KBM-7 (cell line): ENCODE measurements at places on chromosomes 3 and 15.

GRCh38 chr15:31235311-31236183, 91.1 kb upstream of the KLF13 start:
- no peak for DNase-seq

GRCh38 chr15:56942118-56942517, 23.7 kb downstream of the TCF12 start:
- no peak for DNase-seq

DNA sequence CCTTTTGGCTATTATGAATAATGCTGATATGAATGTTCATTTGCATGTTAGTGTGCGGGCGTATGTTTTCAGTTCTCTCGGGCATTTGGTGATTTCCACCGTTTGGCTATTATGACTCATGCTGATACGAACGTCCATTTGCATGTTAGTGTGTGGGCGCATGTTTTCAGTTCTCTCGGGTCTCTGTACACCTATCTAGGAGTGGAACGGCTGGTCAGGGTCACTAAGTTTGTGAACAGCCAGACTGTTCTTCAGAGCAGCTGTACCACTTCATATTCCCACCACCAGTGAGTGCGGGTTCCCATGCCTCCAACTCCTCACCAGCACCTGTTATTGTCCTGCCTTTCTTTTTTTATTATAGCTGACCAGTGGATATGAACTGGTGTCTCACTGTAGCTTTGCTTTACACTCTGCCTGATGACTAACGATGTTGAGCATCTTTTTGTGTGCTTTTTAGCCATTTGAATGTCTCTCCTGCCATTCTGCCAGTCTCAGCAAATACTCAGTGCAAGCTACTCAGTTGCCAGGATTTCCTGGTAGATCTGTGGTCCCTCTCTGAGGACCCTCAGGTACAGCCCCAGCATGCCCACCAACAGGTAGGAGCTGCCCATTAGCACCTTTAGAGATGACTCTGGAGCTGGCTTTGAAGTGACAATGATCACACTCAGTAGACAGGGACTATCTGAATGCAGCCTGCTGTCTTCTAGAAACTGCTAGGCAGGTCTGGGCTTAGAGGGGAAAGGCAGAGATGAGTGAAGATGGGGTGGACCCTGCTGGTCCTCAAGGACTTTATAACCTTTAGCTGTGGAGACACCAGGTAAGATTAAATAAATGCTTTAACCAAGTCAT, 141.1 kb downstream of the XXYLT1 start:
- no peak for DNase-seq

DNA sequence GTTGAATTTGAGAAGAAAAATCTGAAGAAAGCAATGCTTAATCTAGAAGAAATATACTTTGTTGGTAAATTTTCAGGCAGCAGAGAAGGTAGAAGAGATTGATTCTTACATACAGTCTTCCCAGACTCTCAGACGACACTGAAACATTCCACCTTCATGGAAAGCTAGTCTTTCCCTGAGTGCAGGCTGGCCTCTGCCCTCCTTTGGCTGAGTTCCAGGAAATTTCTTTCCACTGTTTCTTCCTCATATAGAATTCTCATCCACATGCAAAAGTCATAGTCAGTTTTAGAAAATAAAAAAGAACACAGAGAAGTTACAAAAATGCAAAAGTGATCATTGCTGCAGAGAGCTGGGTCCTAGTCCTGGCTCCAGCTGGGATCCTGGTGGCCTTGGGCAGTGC, 142.5 kb upstream of the PRR23C start:
- no peak for DNase-seq

DNA sequence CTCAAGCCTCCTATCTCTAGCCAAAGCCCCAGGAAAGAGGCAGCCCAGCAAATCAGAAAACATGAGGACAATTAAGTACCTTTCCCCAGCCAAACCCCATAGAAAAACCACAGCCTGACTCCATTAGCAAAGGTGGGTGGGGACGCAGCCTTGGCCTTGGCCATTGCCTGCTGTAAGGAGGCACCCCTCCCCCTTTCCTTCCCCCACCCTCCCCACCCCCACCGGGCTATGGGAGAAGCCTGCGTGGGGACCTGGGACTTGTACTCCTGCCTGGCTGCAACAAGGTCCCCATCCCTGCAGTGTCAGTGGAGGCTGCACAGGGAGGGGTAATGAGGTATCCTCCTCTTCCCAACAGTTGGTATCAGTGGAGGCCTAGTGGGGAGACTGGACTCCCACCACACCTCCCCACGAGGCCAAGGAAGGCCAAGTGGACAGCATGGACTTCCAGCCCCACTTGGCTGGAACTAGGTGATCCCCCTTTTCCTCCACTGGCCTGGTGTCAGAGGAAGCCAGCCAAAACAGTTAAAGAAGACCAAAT, 20.5 kb downstream of the PRR23E start:
- DNase-seq: no peak

GRCh38 chr3:149701977-149702350, 44.1 kb upstream of the WWTR1 start:
- DNase-seq: no peak

DNA sequence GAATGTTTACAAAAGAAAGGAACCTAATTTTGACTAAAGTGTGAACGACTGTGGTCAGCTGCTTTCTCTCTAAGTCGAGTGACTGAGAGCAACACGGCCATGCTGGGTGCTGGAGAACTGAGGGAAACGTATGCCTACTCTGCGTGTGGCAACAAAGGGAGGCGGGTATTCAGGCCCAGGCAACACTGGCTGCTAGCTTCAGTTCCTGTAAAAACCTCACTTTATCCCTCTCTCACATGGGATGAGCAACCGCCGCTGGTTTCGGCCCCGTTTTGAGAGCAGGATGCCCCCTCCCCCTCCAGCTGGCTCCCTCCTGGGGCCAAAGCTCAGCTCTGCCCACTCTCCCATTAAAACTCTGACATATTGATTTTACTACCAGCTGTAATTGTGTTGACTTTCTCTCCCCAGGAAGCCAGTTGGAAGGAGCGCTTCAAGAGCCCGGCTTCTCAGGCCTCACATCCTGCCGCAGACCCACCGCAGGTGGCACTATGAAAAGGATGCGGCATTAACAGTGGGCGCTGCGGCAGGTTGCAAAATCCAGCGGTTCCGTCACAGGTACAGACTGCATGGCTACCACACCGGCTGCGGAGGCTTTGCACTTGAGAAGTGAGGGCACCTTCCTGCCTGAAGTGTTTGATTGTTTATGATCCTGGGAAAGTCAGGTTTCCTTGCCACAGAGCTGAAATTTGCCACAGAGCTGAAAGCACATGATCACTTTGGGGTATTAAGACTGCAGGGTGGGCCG, 12.7 kb downstream of the PLXND1 start:
- DNase-seq: peak; percentile 91

- DNase-seq: no peak
Measured at GRCh38 chr3:182818296-182818978, 25.1 kb downstream of the ATP11B start.

DNA sequence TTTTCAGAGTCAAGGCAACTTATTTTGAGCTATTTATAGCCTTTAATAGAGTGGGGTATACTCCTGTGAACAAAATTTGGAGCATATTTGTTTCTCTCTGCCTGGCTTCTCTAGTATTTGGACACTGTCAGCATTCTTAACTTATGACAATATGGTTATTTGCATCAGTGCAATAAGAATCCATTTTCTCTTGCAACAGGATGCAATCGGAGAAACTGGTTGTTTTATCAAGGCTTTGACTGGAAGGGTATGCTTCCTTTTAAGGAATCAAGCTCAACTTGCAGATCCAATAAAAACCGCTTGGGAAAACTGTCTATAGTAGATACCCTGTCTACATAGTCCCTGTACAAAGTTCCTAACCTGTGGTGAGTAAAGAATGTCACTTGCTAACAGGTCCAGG, 106.7 kb downstream of the DPH6 start:
- no peak for DNase-seq

DNA sequence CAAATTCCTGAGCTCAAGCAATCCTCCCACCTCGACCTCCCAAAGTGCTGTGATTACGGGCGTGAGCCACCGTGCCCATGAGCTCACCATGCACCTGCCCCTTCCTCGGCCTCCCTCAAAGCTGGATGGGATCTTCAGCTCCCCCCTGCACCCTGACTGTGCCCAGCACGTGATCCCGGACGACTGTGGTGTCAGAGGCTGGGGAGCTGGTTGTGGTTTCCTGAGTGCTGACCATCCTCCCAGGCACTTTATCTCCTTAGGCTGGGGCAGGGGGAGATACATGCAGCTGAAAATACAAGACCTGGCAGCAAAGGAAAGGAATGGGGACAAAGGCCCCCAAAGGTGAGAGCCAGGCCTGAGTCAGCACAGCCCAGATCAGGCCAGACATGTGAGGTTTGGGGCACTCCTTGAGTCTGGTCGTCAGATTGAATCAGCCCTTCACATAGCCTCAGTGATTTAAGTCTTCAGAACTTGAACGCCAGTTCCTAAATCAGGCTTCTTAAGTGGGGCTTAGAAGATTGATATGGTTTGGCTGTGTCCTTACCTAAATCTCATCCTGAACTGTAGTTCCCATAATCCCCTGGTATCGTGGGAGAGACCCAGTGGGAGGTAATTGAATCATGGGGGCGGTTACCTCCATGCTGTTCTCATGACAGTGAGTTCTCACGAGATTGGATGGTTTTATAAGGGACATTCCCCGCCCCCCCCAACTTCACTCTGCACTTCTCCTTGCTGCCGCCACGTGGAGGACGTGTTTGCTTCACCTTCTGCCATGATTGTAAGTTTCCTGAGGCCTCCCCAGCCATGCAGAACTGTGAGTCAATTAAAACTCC, 35.8 kb downstream of the PRKCD start:
- DNase-seq: peak; percentile 95

DNA sequence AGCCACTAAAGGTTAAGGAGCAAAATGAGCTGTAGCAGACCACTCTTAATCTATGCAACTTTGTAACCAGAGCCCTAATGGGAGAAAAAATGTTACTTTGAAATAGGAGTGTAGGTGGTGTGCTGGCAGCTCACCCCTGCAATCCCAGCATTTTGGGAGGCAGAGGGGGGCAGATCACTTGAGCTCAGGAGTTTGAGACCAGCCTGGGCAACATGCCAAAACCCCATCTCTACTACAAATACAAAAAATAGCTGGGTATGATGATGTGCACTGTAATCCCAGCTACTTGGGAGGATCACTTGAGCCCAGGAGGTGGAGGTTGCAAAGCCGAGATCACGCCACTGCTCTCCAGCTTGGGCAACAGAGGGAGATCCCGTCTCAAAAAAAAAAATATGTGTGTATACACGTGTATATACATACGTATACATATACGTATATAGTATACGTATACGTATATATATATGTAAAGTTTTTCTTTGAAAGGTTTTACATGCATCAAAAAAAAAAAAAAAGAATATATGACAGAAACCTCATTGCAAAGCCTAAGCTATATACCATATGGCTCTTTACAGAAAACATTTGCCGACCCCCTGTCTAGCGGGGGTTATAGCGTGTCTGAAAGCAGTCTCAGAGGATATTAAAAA, 15.7 kb downstream of the CAPN7 start:
- no peak for DNase-seq

DNA sequence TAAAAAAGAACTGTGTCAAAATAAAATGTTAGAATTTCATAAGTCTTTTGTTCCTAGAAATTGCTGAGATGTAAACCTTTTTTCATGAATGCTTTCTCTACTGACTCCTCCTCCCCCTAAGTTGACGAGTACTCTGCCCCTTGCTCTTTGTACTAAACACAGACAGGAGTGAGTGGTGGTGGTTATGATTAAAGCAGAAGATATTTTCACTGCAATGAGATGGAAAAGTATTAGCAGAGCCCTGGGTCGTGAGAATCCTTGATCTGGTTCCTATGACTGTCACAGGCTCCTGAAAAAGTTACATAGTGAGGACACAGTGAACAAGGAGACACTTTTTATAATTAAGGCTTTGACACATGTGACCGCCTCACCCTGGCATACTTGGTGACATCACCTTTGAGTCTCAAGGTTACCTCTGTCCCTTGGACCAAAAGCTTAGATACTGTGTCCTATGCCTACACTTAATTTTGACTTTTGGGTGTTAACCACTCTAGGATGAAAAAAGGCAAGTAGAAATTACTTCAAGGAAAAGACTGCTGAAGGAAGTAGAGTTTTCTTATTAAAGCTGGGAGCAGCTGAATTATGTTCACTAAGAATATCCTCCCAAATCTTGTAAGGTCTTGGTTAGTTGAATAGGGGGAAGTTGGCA, 130.4 kb upstream of the LYSMD4 start:
- no peak for DNase-seq

- no peak for DNase-seq
Measured at GRCh38 chr3:117118604-117119003, 409.0 kb downstream of the TUSC7 start.

GRCh38 chr3:48503401-48504050, 448 bp downstream of the SHISA5 start:
- DNase-seq: no peak

DNA sequence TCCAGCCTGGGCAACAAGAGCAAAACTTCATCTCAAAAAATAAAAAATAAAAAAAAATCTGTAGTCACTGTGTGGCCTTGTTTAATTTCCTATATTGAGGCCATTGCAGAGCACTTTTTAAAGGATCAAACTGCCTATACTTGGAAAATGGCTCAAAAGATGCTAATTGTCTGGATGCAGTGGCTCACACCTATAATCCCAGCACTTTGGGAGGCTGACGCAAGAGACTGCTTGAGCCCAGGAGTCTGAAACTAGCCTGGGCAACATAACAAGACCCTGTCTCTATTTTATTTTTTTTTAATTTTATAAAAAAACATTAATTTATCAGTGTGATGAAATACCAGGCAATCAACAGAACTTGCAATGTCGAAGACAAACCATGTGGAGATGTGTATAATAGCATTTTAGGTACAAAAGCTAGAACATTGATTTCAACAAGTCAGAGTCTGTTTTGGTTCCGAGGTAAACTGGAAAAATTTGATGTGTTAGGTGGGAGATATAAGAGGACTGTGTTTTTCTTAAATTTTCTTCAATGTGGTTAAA, 47.0 kb upstream of the SETD2 start:
- DNase-seq: no peak

DNA sequence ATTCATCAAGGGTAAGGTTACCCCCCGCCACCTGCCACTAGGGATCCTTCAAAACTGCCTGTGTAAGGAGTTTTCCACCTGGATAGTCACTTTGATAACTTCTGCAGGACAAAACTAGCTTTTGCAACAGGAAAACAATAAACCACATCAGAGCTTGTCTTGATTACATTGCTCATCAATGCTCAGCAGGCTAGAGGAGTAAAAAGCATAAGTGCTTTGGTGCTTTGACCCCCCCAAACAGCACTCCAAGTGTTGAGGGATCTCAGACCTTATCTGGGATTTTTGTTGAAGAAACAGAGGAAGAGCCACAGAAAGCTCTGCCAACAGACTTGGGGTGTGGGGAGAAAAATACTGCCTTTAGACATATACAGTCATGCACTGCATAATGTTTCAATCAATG, 10.8 kb upstream of the PHLDB2 start:
- DNase-seq: no peak

GRCh38 chr15:97909291-97909891, 51.1 kb upstream of the ARRDC4 start:
- DNase-seq: peak; percentile 69

GRCh38 chr3:105809208-105809888, 59.5 kb downstream of the CBLB start:
- DNase-seq: no peak

DNA sequence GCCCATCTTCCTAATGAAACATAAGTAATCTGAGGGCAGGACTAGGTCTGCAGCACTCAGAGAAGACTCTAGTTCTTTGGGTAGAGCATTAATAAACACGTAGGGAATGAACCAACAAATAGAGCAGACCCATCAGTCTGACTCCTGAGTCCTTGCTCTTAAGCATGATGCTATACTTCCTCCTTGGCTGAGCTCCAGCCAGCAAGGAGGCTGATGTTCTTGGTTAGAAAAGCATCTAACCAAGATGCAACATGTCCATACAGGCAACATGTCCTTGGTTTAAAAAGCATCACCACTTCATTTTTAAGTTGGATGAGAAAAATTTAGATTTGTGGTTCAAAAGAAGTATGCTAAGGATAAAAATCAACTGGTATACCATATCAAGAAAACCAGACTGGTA, 8.5 kb upstream of the MYH15 start:
- DNase-seq: no peak
